B cell (primary cell): ENCODE measurements at places on chromosomes 4 and X. TPM values are rescaled to one million over a fixed set of nuclear protein-coding genes. Genes with fewer than 3 reads are reported as not detected.
A peak's percentile ranks its signal among the peaks of the same experiment; 100 is the strongest.

GRCh38 chr4:70927502-70928137 lies 25.5 kb downstream of the MOB1B start:
- H3K4me1 ChIP-seq = peaks cover 47% of the 10 kb centered on the region
- H3K27me3 ChIP-seq = no peaks in the 10 kb centered on the region
- H3K27ac ChIP-seq = peak overlapping the region; percentile 67
- peak overlapping the region; percentile 13 for H3K4me3 ChIP-seq
- DNase-seq = peak; percentile 72

DNA sequence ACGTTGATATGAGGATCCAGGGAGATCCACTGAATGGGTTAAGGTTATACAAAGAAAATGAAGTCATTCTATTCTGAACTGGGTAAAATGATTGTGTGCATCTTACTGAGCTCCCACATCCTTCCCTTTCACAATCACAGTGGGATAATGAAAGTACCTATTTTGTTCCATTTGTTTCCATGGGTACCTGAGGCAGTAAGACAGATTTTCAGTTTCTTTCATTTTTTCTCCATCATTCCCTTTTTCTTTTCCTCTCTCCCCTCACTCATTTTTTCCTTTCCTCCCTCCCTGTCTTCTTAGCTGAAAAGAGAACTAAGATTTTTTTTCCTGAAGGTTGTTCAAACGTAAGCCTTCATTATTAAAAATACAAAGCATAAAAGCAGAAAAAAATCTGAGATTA lies 4.6 kb downstream of the GRIA2 start:
- H3K27ac ChIP-seq = no peak overlapping the region
- H3K36me3 ChIP-seq = no peaks in the 10 kb centered on the region
- H3K27me3 ChIP-seq = peaks cover 6% of the 10 kb centered on the region
- H3K4me1 ChIP-seq = no peaks in the 10 kb centered on the region
- DNase-seq = no peak

GRCh38 chr4:163591614-163592020 lies 97.1 kb downstream of the TMA16 start:
- H3K36me3 ChIP-seq = peaks cover 12% of the 10 kb centered on the region
- peak; percentile 79 for DNase-seq
- H3K27me3 ChIP-seq = no peaks in the 10 kb centered on the region
- H3K4me3 ChIP-seq = peak overlapping the region; percentile 36
- H3K4me1 ChIP-seq = peaks cover 84% of the 10 kb centered on the region
- H3K27ac ChIP-seq = peak overlapping the region; percentile 89

DNA sequence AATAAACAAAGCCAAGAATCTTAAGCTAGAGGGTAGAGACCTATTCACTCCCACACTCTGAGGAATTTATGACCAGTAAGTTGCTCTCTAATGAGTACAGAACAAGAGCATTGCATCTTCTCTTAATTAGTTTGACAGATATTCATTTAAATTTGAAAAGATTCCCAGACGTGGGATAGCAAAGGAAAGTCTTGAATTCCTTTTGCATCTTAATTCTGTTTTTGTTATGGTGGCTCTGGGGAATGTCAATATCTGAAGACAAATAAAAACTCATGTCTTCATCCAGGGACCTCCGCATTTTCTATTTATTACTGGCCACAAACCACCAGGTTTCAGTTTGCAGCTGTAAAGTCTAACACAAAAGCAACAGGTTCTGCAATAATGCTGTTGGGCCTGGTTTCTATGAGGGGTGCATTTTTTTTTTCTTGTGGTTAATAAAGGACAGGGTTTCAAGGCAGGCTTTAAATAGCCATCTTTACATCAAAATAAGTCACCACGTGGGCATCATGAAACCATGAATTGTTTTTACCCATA lies 172.3 kb downstream of the SHROOM3 start:
- no peaks in the 10 kb centered on the region for H3K27me3 ChIP-seq
- no peak overlapping the region for H3K27ac ChIP-seq
- peaks cover 16% of the 10 kb centered on the region for H3K4me1 ChIP-seq
- DNase-seq = no peak
- H3K4me3 ChIP-seq = no peak overlapping the region

The F9 gene
- not detected in 2 replicates for total RNA-seq

DNA sequence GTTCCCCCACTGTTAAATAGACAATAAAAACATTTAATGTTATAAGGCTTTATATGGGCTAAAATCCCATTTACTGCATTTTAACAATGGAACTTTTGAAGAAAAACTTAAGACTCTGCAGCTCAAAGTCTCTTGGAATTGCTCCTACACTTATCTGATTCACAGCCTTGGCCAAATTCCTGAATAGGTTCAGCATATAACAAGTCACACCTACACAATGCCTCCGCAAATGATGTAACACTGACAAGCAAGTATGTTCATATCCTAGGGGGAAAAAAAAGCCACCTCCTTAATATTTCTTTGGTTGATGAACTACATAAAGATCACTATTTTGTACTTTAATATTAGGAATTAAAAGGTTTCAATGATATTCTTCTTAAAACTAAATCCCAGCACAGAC lies 34.5 kb downstream of the RPS6KA6 start:
- H3K4me1 ChIP-seq = no peaks in the 10 kb centered on the region
- no peak for DNase-seq
- no peaks in the 10 kb centered on the region for H3K27me3 ChIP-seq
- no peaks in the 10 kb centered on the region for H3K36me3 ChIP-seq

- no peaks in the 10 kb centered on the region for H3K27me3 ChIP-seq
- no peaks in the 10 kb centered on the region for H3K36me3 ChIP-seq
- no peak overlapping the region for H3K27ac ChIP-seq
- no peaks in the 10 kb centered on the region for H3K4me1 ChIP-seq
- DNase-seq = no peak
- H3K4me3 ChIP-seq = no peak overlapping the region
Measured at GRCh38 chr4:4837316-4837715, 22.1 kb upstream of the MSX1 start.

The GRID2 gene
- not detected in 2 replicates for total RNA-seq

GRCh38 chrX:120604361-120604782 lies 471 bp downstream of the MCTS1 start:
- H3K4me3 ChIP-seq = peak overlapping the region; percentile 74
- H3K27me3 ChIP-seq = no peaks in the 10 kb centered on the region
- H3K4me1 ChIP-seq = peaks cover 10% of the 10 kb centered on the region
- H3K36me3 ChIP-seq = peaks cover 18% of the 10 kb centered on the region
- DNase-seq = peak; percentile 50

- H3K4me3 ChIP-seq = no peak overlapping the region
- no peaks in the 10 kb centered on the region for H3K27me3 ChIP-seq
- H3K36me3 ChIP-seq = peaks cover 78% of the 10 kb centered on the region
- no peak for DNase-seq
Measured at GRCh38 chr4:878796-879728, 53.1 kb downstream of the GAK start.

DNA sequence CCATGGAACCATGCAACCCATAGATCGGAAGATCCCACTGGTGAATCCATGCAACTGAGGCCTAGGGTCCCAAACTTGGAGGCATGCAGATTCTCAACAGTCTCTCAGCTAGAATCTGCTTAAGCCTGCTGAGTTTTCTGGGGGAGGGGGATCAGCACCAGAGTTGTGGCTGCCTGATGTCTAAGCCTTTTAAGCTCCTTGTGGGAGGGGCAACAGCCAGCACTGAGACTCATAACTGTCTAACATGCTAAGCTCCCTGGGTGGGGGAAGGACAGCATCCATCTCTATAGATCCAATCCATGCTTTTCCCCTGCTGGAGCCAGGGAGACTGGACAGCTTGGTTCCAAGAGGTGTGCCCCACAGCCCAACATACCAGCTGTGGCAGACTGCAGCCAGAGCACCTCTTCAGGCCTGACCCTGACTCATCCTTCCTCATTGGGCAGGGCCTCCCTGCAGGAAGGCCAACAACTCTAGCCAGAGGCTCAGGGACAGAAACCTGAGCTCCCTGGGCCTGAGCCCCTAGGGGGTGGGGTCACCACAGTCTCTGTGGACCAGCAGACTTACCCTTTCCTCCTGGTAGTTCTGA lies 300.1 kb upstream of the SLC7A11 start:
- H3K4me3 ChIP-seq = no peak overlapping the region
- no peaks in the 10 kb centered on the region for H3K27me3 ChIP-seq
- H3K4me1 ChIP-seq = no peaks in the 10 kb centered on the region
- no peak overlapping the region for H3K27ac ChIP-seq
- no peaks in the 10 kb centered on the region for H3K36me3 ChIP-seq
- no peak for DNase-seq

GRCh38 chrX:17405225-17405969 lies 30.4 kb downstream of the NHS start:
- H3K4me3 ChIP-seq = no peak overlapping the region
- H3K4me1 ChIP-seq = no peaks in the 10 kb centered on the region
- no peaks in the 10 kb centered on the region for H3K27me3 ChIP-seq
- no peaks in the 10 kb centered on the region for H3K36me3 ChIP-seq

- no peak overlapping the region for H3K27ac ChIP-seq
- H3K27me3 ChIP-seq = peaks cover 4% of the 10 kb centered on the region
- peak; percentile 36 for DNase-seq
- no peaks in the 10 kb centered on the region for H3K36me3 ChIP-seq
- H3K4me3 ChIP-seq = peak overlapping the region; percentile 29
- H3K4me1 ChIP-seq = peaks cover 16% of the 10 kb centered on the region
Measured at GRCh38 chrX:153829549-153829798, 870 bp downstream of the PDZD4 start.

The LEF1 gene
- 1.6 and 2.4 TPM in 2 replicates for total RNA-seq

The UNC5C gene
- total RNA-seq = not detected in 2 replicates

- H3K36me3 ChIP-seq = peaks cover 29% of the 10 kb centered on the region
- H3K4me1 ChIP-seq = peaks cover 12% of the 10 kb centered on the region
- peak; percentile 45 for DNase-seq
- H3K27me3 ChIP-seq = no peaks in the 10 kb centered on the region
Measured at GRCh38 chr4:24557026-24558025, 27.0 kb downstream of the DHX15 start.

The CENPE gene
- 2.1 and 2.8 TPM in 2 replicates for total RNA-seq

DNA sequence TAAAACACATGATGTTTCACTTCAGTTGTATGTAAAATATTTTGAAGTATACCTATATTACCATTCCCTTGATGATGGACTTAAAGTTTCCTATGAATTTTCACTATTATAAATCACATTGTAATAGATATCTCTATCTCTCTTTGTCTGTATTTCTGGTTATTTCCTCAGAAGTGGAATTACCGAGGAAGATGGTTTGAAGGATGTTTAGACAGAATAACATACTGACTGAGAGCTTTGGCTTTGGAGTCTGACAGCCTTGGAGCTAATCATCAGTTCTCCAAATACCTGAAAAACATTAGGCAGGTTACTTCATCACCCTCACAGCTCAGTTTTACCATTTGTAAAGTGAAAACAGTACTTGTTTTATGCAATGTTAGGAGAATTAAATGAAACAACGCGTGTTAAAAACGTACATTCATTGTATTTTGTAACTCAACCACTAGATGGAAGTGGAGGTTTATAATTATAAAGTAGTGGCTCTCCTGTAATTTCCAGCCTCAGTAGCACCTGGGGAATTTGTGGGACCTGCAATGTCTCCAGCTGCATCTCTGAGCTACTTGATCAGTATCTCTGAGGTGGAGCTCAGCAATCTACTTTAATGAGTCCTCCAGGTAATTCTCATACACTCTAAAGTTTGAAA lies 14.3 kb downstream of the JCHAIN start:
- H3K36me3 ChIP-seq = peaks cover 6% of the 10 kb centered on the region
- peak; percentile 62 for DNase-seq
- no peak overlapping the region for H3K4me3 ChIP-seq
- H3K27me3 ChIP-seq = no peaks in the 10 kb centered on the region
- H3K4me1 ChIP-seq = peaks cover 6% of the 10 kb centered on the region

DNA sequence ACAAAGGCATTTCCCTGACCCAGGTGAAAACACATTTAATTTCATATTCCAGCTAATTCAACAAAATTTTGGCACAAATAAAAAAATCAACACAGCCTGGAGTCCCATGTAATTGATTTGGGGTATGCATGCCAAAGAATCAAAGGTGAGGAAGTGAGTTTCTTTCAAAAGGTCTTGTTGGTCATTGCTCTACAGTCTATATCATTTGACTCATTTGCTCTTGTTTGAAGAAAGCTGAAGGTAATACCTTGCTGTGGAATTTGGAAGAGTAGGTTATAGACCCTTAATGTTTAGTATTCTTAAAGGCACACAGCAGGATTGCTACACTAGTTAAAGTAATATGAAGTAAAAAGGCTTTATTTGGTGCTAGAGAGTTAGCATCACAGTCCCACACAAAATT lies 25.4 kb downstream of the COL4A6 start:
- H3K27ac ChIP-seq = no peak overlapping the region
- no peaks in the 10 kb centered on the region for H3K27me3 ChIP-seq
- no peaks in the 10 kb centered on the region for H3K36me3 ChIP-seq

GRCh38 chrX:37854748-37855147 lies 7.4 kb upstream of the DYNLT3 start:
- no peak overlapping the region for H3K4me3 ChIP-seq
- no peaks in the 10 kb centered on the region for H3K4me1 ChIP-seq
- no peaks in the 10 kb centered on the region for H3K27me3 ChIP-seq
- no peak for DNase-seq
- no peaks in the 10 kb centered on the region for H3K36me3 ChIP-seq
- H3K27ac ChIP-seq = no peak overlapping the region

The UGT8 gene
- total RNA-seq = 23.2 and 24.0 TPM in 2 replicates

The DMP1 gene
- total RNA-seq = not detected in 2 replicates

DNA sequence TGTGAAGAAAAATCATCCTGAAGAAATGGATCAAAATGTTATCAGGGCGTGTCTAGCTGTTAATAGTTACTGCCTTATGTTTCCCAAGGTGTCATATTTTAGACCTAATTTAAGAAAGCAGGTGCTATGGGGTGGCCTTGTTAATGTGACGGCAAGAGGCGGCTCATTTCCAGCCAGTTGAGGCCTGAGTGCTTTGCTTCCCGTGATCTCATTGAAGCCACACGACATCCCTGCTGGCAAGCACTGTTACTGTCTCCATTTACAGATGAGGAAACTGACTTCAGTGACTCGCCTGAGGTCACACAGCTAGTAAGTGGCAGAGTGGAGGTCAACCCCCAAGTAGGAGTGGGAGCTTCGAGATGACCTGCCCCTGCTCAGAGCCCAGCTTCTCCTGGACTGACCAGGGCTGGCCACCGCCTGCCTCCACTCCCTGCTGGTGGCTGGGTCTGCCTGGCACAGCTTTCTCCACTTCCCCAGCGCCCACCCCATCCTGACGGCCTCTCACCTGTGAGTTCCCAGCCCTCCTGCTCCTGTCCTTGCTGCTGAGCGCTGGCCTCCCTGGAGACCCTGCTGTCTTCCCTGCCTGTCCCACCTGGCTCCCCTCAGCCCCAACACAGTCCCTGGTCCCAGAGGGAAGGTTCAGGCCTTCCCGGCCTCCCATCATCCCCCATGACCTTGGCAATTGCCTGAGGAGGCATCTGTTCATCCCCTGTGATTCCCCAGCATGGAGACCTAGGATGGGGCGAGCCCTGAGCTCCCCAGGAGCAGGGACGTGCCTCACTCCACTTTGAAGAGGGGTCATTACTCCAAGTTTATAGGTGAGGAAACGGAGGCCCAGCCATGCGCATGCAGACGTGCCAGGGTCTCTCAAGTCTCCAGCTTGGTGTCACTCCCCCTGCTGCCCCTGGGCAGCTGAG lies 47.7 kb upstream of the SORCS2 start:
- H3K4me3 ChIP-seq = no peak overlapping the region
- no peaks in the 10 kb centered on the region for H3K4me1 ChIP-seq
- no peaks in the 10 kb centered on the region for H3K36me3 ChIP-seq
- DNase-seq = no peak
- no peak overlapping the region for H3K27ac ChIP-seq
- H3K27me3 ChIP-seq = no peaks in the 10 kb centered on the region

GRCh38 chrX:71177327-71177726 lies 32.7 kb downstream of the NLGN3 start:
- H3K4me3 ChIP-seq = no peak overlapping the region
- DNase-seq = no peak
- H3K27ac ChIP-seq = no peak overlapping the region
- H3K27me3 ChIP-seq = no peaks in the 10 kb centered on the region
- H3K4me1 ChIP-seq = peaks cover 8% of the 10 kb centered on the region

- H3K27me3 ChIP-seq = no peaks in the 10 kb centered on the region
- peak; percentile 27 for DNase-seq
- no peak overlapping the region for H3K4me3 ChIP-seq
- no peaks in the 10 kb centered on the region for H3K36me3 ChIP-seq
- no peaks in the 10 kb centered on the region for H3K4me1 ChIP-seq
Measured at GRCh38 chrX:85084770-85085393, 81.2 kb downstream of the APOOL start.
